ENCODE measurements at places on chromosomes 4 and X.

- DNase-seq: no peak
Observed at GRCh38 chr4:77082886-77083608, 7.3 kb upstream of the CCNI start.

GRCh38 chr4:159178979-159179969 is 76.4 kb downstream of the RAPGEF2 start:
- no peak for DNase-seq

- DNase-seq: no peak
Observed at GRCh38 chr4:176778491-176778890, 14.2 kb downstream of the VEGFC start.

DNA sequence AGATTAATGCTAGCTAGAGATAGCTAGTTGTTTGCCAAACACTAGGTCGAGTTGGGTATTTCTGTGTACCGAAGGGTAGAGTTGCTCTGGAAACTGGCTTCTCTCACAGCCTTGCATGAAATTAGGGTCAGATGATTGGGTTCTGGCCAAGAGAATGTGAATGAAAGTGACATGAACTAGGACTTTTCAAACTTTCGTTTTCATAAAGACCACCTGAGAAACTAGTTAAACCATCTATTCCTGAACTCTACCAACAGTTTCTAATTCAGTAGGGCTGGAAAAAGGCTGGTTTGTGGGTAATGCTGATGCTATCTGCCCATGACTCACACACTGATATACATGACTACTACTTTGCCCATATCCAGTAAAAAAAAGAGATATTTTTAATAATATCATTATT is 157.6 kb downstream of the GASK1B start:
- DNase-seq: no peak

DNA sequence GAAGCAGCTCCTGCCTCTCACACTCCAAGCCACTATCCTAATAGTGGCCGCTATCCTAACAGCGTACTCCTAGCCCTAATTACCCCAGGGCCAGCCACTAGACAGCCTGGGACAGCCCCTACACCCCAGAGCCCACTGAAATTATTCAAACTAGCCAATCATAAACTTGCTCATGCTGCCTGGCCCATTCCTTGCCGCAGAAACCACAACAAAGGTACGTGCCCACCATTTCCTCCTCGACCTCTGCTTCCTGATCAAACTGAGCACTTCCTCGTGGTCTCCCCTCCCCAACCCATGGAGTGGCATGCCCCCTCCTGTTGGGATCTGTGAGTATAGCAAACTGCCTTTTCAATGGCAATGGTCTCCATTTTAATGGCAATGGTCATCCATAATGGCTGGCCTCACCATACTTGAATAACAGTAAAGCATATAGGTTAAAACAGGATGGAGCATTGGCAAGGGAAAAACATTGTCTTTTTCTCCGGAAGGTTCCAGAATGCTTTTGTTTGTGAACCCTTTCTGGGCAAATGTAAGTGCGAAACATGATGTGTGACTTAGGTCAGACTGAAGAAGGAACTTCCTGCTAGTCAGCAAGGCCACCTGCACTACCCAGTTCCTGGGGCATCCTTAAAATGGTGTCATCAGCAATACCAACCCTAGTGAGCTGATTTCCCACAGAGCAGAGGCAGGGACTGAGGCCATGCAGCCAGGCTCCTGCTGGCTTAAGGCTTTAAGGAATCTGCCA is 107.1 kb upstream of the ATP6AP2 start:
- no peak for DNase-seq

DNA sequence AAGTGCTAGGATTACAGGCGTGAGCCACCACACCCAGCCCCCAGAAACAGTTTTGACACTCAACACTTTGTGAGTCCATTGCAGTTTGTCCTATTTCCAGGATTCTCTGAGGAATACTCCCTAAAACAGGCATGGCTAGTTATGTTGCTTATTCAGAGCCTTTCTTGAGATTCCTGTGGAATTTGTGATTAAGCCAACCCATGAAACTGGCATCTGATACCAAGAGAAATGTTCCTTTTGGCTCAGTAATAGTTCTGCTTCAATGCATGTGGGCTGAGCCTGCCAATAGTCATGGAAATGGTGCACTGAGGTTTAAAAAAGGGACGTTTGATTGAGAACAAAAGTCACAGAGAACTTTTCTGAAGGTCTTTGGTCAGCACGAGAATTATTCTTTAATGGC is 241.7 kb downstream of the PPP1R2C start:
- DNase-seq: no peak

GRCh38 chr4:65635051-65635821 is 35.1 kb downstream of the EPHA5 start:
- no peak for DNase-seq

- no peak for DNase-seq
Observed at GRCh38 chr4:98556451-98556850, 102.0 kb downstream of the TSPAN5 start.

GRCh38 chr4:181259081-181259709 is 984.0 kb upstream of the TENM3 start:
- DNase-seq: no peak

DNA sequence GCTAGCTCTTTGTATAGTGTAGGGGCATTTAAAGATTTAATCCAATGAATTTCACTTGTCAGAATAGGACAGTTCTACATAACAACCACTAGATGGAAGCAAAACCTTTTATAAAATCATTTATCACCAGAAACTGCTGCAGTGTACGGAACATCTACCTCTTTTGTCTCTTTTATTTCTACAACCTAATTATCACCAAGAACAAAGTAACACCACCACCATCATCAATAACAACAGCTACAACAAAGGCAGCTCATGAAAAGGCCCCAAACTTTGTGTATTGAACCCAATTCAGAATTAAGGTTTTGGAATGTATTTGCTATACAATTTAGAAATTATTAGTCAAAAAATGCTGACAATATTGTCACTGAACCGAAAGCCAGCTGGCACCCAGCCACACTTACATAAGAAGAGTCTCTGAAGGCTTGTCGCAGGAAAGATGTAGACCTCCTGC is 260.9 kb upstream of the RPS6KA3 start:
- no peak for DNase-seq

- no peak for DNase-seq
Observed at GRCh38 chr4:8617486-8618040, 25.0 kb downstream of the CPZ start.

GRCh38 chr4:147717878-147718277 is 14.0 kb upstream of the ARHGAP10 start:
- DNase-seq: no peak

DNA sequence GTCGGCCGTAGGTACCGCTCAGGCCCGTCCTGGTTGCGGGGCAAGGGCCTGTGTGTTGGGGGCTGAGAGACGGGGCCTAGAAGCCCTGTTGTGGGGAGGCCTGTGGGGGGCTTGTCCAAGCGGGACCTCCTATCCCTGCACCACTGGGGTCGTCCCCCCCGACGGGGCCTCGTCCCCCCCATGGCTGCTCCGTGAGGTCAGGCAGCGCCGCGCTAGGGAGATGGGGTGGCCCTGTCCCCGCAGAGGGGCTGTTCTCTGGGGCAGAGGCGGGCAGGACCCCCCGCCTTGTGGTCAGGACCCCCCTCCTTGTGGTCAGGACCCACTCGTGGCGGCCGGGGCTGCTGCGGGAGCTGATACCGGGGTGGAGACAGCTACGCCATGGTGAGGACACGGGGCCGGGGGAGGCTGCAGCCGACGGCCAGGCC is 12.1 kb upstream of the GTPBP6 start:
- no peak for DNase-seq

DNA sequence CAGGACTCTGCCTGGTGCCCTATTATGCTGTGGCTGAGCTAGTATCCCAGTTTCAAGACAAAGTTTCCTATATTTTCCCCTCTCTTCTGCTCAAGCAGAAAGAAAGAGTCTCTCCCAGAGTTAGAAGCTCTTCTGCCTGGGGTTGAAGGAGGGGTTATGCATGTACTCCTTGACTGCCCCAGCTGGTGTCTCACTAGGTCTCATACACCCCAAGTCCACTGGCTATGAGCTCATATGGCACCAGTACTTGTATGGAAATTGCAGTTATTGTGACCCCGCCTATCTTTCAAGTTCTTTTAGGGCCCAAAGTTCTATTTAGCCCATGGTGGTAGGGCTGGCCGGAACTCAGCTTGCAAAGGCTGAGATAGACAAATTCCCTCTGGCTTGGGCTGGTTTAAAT is 131.8 kb downstream of the NBDY start:
- no peak for DNase-seq

DNA sequence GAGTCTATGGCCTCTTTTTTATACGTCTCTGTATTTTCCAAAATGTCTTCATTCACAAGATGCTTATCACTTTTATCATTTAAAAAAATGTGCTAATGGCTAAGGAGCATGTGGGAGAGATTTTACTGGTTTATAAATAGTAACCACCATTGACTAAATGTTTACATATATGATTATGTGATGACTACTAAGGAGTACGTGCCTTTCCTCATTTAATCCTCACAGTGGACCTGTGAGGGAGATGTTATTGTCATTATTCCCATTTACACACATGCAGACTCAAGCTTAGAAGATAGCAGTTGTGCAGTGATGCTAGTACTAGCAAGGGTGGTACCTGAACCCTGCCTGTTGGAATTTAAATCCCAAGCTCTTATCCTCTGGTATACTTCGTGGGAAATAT is 2.4 kb downstream of the SRD5A3 start:
- DNase-seq: no peak
